OCI-LY7 (cell line): ENCODE measurements at places on chromosomes 13 and 19.

DNA sequence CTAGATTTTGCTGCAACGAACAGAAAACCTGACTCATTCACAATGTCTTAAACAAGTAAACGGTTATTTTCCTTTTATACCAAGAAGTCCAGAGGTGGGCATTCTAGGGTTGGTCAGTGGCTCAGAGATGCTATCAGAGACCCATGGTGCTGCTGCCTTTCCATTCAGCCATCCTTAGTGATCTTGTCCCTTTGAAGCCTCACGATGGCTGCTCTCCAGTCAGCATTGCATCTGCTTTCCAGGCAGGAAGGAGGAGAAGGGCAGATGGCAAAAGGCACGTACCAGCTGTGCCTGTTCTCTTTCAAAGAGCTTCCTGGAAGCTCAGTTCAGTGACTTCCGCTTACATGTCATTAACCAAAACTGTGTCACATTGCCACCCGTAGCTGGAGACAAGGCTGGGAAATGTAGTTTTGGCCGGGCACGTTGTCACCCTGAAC is 30.1 kb downstream of the WDFY2 start:
- DNase-seq, result peak; percentile 76

- no peak for DNase-seq
Observed at GRCh38 chr13:35388441-35389355, 87.8 kb downstream of the MAB21L1 start.

DNA sequence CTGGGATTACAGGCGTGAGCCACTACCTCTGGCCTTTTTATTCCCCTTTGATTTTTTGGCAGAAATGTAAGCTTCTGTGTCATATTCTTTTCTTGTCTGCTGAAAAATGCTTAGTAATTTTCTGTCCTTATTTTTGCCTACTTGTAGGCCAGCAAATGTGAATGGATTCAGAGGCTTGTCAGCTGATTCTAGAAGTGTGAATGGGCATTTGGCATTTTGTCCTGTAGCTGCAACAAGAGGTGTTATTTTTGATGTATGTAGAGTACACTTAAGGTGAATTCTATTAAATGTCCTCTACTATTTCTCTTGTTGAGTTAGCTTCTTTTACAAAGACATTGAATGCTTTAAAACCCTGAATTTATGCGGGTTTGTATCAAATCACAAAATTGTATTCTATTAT is 50.0 kb downstream of the FRY start:
- no peak for DNase-seq

- no peak for DNase-seq
Observed at GRCh38 chr19:15564534-15565168, 50.4 kb upstream of the CYP4F8 start.

DNA sequence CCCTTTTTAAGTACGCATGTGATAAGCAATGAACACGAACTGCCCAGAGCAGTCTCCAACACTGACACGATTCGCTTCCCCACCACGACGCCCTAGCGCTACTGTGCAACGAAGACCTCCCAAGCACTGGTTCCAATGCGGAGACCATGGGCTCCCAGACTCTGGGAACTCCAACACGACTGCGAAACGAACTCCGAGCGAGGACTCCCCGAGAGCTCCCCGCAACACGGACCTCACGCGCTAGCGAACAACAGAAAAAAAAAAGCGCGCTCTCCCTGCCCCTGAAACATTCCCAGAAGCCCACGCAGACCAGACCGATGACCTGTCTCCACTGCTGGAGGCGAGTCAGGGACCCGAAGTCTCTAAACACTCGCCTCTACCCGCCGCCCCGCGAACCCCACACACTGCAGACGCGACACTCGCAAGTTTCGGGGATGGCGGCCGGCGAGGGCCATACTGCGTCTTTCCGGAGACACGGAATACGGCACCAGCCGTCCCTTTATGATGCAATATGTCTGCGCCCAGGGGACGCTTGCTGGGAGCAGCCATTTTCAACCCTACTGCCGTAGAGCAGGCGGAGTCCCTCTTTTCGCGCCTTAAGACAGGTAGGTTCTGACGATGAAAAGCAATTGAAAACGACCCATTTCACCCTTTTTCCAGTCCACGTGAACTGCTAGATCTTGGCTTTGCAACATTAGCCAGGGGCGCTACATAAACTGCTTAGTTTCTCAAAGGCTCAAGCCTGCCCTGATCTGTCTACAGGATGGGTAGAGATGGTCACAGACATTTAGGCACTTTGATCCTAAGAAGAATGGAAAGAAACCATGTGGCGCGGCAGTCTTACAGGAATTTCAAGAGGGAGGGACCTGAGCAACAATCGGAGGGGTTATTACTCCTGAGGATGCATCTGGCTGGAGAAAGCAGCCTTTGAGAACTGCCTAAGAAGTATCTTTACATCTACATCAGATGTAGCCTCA is at the start of gene ZNF577:
Gene ZNF577, minus strand, starts transcription at position 430 of the 977 bp plus-strand sequence. CDS start 7,569 bp downstream, outside the sequence.
- DNase-seq, result no peak

- no peak for DNase-seq
Observed at GRCh38 chr19:14519860-14520407, 1.7 kb upstream of the DNAJB1 start.

DNA sequence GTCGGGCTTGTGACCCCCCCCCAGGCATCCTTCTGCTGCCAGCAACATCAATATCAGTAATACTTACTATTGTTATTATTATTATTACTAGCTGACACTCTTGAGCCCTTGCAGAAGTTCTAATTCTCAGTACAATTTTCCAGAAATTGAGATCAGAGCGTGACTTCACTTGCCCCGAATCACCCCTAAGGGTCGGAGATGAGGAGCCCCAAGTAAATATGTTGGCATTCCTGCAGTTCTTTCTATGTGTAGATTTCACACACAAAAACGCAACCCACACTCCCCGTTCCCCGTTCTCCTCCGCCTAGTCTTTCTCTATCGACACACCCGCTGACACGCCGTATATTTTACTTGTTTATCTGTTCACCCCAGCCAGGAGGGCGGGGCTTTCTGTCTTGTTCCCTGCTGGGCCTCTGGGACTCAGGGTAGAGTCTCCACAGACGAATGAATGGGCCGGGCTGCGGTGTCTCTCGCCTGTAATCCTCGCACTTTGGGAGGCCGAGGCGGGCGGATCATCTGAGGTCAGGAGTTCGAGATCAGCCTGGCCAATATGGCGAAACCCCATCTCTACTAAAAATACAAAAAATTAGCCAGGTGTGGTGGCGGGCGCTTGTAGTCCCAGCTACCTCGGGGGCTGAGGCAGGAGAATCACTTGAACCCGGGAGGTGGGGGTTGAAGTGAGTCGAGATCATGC is 14.7 kb downstream of the TLE5 start:
- DNase-seq, result peak; percentile 46

DNA sequence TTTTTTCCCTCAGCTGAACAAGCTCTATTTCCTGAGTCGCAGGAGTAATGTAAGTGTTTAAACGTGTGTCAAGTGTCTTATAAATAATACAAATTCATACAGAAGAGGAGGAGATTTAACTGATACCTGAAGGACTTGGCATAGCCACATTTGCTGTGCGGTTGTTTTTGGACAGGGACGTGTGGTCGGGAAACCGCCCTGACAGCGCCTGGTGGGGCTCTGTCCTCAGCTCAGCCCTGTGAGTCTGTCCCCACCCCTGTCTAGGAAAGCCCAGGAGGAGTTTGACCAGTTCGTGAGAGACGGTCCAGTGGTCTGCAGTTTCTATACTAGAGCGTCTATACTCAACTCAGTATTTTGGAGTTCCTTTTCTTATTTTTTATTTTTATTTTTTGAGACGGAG is 16.7 kb downstream of the ZIC2 start:
- no peak for DNase-seq

GRCh38 chr13:107373551-107373950 is 805.6 kb upstream of the ARGLU1 start:
- no peak for DNase-seq

DNA sequence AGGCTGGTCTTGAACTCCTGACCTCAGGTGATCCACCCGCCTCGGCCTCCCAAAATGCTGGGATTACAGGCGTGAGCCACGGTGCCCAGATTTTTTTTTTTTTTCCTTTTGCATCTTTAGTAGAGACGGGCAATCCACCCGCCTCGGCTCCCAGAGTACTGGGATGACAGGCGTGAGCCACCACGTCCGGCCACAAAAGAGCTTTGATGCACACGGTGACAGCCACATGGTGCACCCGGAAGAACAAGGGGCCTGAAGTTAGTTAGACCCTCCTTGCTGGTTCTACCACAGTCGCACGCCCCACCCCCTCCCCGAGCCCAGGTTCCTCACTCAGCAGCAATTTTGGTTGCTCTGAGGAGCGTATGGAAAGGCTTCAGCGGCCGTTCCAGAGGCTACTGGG is 54.2 kb upstream of the USE1 start:
- DNase-seq, result no peak

- no peak for DNase-seq
Observed at GRCh38 chr13:89726690-89727435, 1620.6 kb upstream of the MIR17HG start.

GRCh38 chr19:1985588-1986356 is 29.7 kb downstream of the BTBD2 start:
- DNase-seq, result no peak

DNA sequence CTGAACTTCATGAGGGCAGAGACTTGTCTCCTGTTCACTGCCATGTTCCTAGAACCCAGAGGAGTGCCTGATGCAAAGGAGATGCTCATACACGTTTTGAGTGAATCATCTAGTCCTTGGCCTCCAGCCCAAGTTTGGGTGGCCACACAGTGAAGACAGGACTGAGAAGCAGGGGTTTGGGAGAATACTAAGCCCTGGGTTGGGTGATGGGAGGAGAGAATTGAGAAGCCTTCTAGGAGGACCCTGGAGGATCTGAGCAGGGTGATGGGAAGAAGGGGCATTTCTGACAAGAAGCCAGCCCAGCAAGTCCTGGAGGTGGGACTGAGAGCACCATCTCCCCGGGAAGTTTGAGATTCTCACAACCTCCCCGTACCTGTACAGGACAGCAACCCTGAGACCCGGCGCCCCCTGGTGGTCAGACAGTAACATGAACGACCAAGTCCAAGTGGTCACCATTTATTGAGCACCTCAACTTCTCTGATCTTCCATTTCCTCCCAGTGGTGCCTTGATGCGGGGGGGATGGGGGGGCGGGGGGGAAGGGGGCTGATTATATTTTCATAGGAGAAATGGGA is 11.0 kb downstream of the CTU1 start:
- DNase-seq, result peak; percentile 65

- no peak for DNase-seq
Observed at GRCh38 chr19:16258440-16258903, 60.8 kb downstream of the AP1M1 start.

GRCh38 chr19:17402982-17403855 is 2.2 kb downstream of the BST2 start:
- peak; percentile 56 for DNase-seq

DNA sequence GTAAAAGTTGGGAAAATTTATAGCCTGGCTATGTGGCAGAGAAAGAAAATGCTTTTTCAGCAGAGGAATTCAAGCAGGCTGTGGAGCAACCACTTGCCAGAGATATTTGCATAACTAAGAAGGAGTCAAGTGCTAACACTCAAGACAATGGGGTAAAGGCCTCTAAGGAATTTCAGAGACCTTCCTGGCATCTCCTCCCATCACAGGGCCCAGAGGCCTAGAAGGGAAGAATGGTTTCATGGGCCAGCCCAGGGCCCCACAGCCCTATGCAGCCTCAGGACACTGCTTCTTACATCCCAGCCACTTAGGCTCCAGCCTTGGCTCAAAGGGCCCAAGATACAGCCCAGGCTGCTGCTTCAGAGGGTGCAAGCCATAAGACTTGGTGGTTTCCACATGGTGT is 14.3 kb downstream of the SLC15A1 start:
- DNase-seq, result no peak

GRCh38 chr13:114005206-114005724 is 31.4 kb upstream of the C13orf46 start:
- DNase-seq, result no peak

DNA sequence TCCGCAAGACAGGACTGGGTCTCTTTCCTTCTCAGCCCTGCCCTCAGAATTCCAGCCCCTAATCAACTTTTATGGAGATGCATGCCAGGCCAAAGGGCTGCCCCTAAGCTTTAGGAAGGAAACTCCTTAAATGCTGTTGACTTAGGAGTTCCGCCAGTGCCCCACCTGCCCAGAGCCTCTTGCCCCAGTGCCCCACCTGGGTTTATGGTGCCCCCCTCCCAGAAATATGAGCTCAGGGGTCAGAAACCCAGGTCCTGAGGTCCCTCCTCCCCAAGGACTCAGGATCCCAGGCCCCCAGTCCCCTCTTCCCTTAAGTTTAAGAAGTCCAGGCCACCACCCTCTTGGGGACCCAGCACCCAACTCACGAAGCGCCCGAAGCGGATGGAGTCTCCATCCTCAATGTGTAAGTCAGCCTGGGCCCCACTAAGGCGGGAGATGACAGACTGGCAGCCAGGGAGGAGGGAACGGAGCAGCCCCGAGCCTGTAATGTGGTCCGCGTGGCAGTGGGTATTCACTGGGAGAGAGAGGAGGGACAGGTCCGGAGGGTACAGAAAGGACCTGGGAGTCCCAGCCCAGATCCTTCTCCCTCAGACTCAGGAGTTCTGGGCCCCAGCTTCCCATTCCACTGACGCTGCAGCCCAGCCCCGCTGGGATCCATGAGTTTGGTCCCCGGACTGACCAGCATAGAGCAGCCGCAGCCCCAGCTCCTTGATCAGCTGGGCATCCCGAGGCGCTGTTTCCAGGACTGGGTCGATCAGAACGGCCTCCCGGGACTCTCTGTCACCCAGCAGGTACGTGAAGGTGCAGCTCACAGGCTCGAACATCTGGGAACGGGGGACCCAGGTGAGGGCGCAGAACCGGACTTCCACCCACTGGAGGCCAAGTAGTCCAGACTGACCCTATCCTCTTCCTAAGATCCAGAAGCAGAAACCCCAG is 897 bp downstream of the ETHE1 start:
- DNase-seq, result no peak

GRCh38 chr13:113927661-113928581 is 46.0 kb downstream of the C13orf46 start:
- no peak for DNase-seq
